ENCODE measurements at places on chromosomes 16 and 17. TPM values are rescaled to one million over a fixed set of nuclear protein-coding genes. Genes with fewer than 3 reads are reported as not detected.

Gene TMEM256
- 35.3 TPM for total RNA-seq

Gene HNF1B
- total RNA-seq: not detected

Gene USP43
- total RNA-seq: not detected

Gene HOXB4
- 1.9 TPM for total RNA-seq

Gene ATP2A1
- under 0.01 TPM for total RNA-seq

Gene CARD14
- total RNA-seq: not detected

Gene FSCN2
- total RNA-seq: 0.28 TPM

Gene TBC1D3
- not detected for total RNA-seq

Gene GRB7
- total RNA-seq: 0.18 TPM

Gene SAMD14
- 1.4 TPM for total RNA-seq

DNA sequence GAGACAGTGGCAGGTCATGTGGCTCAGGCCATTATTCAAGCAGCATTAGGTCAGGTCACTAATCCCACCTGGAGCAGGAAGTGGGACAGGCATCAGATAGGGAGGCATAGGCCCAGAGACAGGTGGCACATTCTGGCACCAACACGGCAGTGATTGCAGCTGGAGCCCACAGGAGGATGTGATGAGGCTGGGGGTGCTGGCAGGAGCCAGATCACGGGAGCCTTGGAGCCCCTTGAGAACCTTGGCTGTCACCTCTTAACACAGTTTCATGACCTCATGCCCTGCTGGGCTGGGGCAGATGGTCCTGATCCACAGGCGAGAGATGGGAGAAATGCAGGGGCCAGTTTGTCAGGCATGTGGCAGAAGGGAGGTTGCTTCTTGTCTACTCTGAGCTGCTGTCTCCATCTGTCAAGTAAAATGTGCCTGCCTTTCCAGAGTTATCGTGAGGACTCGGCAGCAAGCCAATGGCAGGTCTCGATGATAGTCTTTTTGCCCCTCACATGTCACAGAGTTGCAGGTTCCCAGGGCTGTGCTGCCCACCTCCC lies 109.6 kb downstream of the CLEC16A start:
- no peak overlapping the region for H3K27ac ChIP-seq
- peaks cover 20% of the 10 kb centered on the region for H3K36me3 ChIP-seq
- no peak for DNase-seq
- no peaks in the 10 kb centered on the region for H3K27me3 ChIP-seq

GRCh38 chr16:17451843-17452242 lies 18.9 kb downstream of the XYLT1 start:
- H3K27me3 ChIP-seq: no peaks in the 10 kb centered on the region
- no peak for DNase-seq
- no peak overlapping the region for H3K27ac ChIP-seq
- H3K4me1 ChIP-seq: peaks cover 2% of the 10 kb centered on the region
- H3K36me3 ChIP-seq: no peaks in the 10 kb centered on the region

DNA sequence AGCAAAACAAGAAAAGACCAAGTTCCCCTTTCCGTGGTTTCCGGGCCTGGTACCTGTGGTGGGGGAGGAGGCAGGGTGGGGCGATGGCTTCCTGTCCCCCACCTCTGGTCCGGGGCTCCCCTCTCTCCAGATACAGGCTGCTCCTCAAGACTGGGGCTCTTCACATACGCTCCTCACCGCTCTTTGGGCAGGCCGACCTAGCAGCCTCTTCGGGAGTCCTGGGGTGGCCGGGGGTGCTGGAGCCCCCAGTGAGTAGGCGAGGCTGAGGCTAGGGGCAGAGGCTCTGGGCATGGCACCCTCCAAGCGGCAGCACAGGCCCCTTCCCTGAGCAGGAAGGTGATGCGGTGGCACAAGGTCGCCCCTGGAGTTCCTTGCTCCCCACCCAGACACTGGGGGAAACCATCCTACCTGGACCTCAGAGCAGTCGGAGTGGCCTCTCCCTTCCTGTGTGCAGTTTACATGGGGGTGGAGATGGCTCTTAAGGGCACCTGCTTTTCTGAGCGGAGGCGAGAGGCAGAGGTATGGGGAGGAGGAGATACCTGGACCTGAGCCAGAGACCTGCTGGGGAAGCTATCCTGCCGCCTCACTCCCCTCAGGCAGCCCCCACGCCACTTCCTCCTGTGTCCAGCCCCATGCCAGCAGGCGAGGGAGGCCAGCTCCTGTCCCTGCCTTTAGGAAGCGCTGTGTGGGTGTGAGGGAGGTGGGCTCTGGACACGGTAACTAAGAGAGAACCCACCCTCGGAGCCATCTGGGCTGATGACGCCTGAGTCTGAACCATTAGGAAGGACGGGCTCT lies 891 bp downstream of the CORO1A start:
- H3K27me3 ChIP-seq: no peaks in the 10 kb centered on the region
- H3K4me1 ChIP-seq: peaks cover 2% of the 10 kb centered on the region
- H3K4me3 ChIP-seq: no peak overlapping the region
- no peak for DNase-seq
- H3K27ac ChIP-seq: no peak overlapping the region

DNA sequence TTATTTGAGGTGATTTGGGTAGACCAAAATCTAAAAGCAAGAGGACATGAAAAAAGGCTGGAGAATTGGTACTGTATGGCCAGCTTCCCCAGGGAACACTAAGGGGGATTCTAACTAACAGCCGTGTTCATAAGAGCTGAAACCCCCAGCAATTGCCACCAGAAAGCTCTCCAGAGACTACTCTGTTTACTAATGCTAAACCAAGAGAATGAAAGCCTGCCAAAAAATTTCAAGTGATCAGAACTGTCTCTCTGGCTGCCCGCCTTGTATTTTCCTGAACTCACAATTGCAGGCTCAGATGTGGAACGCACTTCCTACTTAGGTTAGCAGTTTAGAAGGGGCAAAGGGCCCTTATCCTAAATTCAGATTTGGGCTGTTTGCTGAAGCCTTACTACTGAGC lies 24.1 kb downstream of the MYH10 start:
- no peak for DNase-seq
- H3K36me3 ChIP-seq: peaks cover 3% of the 10 kb centered on the region
- H3K4me1 ChIP-seq: peaks cover 9% of the 10 kb centered on the region
- H3K27ac ChIP-seq: no peak overlapping the region
- H3K27me3 ChIP-seq: no peaks in the 10 kb centered on the region

DNA sequence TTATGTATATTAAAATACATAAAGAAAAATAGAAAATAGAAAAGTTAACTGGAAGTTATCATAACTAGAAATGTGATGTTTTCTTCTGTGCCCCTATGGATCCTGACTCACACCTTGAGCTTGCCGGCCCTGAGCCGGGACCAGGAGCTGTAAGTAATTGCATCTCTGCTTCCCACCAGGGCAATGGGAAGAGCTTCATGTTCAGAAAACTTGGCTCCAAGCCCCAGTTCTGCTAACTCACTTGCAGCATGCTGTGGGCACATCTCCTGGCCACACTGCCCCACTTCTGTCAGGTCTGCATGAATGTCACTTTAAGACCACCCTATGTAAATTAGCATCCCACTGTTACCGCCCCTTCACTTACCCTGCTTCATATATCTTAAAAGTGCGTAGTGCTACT lies 37.2 kb downstream of the GNAO1 start:
- no peaks in the 10 kb centered on the region for H3K4me1 ChIP-seq
- H3K36me3 ChIP-seq: no peaks in the 10 kb centered on the region
- no peak overlapping the region for H3K4me3 ChIP-seq
- no peak for DNase-seq
- H3K27me3 ChIP-seq: no peaks in the 10 kb centered on the region
- no peak overlapping the region for H3K27ac ChIP-seq

GRCh38 chr16:30369091-30369937 lies 980 bp downstream of the TBC1D10B start:
- no peak for DNase-seq
- peaks cover 14% of the 10 kb centered on the region for H3K36me3 ChIP-seq
- H3K27ac ChIP-seq: peak overlapping the region; percentile 82
- peak overlapping the region; percentile 86 for H3K4me3 ChIP-seq
- peaks cover 3% of the 10 kb centered on the region for H3K4me1 ChIP-seq

DNA sequence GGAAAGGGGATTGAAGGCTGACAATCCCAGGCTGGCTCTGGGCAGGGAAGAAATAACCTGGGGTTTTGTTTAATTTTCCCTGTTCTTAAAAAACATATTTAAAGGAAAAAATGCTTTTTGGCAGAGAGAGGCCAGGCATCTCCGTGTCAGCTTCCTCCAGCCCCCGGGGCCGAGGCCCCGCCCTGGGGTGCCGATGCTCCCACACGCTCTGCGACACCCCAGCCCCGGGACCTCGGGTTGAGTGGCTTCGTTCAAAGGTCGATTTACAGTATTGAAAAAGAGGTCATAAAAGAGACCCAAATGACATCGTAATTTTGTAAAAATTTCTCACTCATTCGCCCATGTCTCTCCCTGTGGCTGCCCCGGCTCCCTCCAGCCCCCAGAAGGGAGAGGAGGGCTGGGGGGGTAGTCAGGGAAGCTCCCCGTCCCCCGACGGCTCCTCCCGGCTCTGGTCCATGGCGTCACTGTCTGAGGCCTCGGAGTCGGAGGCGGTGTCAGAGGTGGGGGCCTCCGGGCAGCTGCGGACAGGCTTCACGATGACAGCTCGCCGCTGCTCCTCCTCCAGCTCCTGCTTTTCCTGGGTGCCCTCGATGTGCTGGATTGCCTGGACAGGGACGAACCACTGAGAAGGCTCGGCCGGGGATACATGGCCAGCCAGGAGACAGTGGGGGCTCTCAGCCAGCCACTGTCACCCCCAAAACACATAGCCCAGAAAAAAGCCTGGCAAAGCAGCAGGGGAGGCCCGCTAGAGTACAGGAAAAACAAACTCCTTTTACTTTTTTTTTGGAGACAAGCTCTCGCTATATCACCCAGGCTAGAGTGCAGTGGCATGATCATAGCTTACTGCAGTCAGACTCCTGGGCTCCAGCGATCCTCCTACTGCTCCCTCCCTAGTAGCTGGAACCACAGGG lies 14.9 kb downstream of the TFAP4 start:
- H3K36me3 ChIP-seq: peaks cover 11% of the 10 kb centered on the region
- no peak overlapping the region for H3K4me3 ChIP-seq
- H3K4me1 ChIP-seq: no peaks in the 10 kb centered on the region
- no peaks in the 10 kb centered on the region for H3K27me3 ChIP-seq
- H3K27ac ChIP-seq: no peak overlapping the region
- DNase-seq: no peak

GRCh38 chr17:15133143-15133542 lies 132.0 kb downstream of the PMP22 start:
- H3K36me3 ChIP-seq: no peaks in the 10 kb centered on the region
- H3K27ac ChIP-seq: no peak overlapping the region
- H3K27me3 ChIP-seq: peaks cover 1% of the 10 kb centered on the region
- H3K4me1 ChIP-seq: no peaks in the 10 kb centered on the region
- no peak for DNase-seq

- no peak overlapping the region for H3K4me3 ChIP-seq
- H3K36me3 ChIP-seq: no peaks in the 10 kb centered on the region
- H3K27me3 ChIP-seq: no peaks in the 10 kb centered on the region
- peak; percentile 71 for DNase-seq
Observed at GRCh38 chr17:43536236-43536992, 9.7 kb downstream of the ETV4 start.

DNA sequence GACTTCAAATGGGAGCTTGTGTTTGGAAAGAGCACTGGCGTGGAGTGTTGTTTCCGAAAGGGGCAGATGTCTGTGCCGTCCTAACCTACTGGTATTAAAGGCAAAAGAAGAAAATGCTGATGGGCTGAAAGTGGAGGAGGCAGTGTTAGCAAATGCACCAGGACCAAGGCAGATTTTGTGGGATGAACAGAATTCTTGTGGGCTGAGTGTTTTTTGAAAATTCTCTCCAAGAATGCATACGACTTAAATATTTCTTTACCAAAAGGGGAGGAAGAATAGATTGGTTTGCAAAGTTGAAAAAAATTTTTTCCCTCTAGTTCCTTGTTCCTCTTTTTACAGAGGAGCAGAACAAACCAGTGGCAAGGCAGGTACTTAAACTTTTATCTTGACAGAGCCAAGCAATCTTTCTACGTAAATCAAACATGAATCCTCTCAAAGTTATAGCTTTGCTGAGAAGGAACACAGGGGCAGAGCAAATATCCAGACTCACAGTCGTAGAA lies 16.8 kb downstream of the MARCHF10 start:
- DNase-seq: peak; percentile 95
- H3K36me3 ChIP-seq: no peaks in the 10 kb centered on the region
- H3K27ac ChIP-seq: peak overlapping the region; percentile 71
- H3K27me3 ChIP-seq: no peaks in the 10 kb centered on the region
- peaks cover 14% of the 10 kb centered on the region for H3K4me1 ChIP-seq
- peak overlapping the region; percentile 22 for H3K4me3 ChIP-seq

- no peaks in the 10 kb centered on the region for H3K36me3 ChIP-seq
- H3K4me1 ChIP-seq: peaks cover 2% of the 10 kb centered on the region
- no peak for DNase-seq
- H3K27me3 ChIP-seq: no peaks in the 10 kb centered on the region
Observed at GRCh38 chr16:81558444-81559175, 114.0 kb downstream of the CMIP start.

GRCh38 chr16:52932321-52932720 lies 120.4 kb downstream of the CHD9NB start:
- DNase-seq: no peak
- no peaks in the 10 kb centered on the region for H3K27me3 ChIP-seq
- H3K36me3 ChIP-seq: no peaks in the 10 kb centered on the region
- no peaks in the 10 kb centered on the region for H3K4me1 ChIP-seq
- H3K27ac ChIP-seq: no peak overlapping the region

GRCh38 chr17:17560975-17561374 lies 30.5 kb downstream of the PEMT start:
- DNase-seq: no peak
- H3K4me3 ChIP-seq: no peak overlapping the region
- no peaks in the 10 kb centered on the region for H3K4me1 ChIP-seq

GRCh38 chr17:58200024-58200633 lies 7.6 kb downstream of the EPX start:
- H3K27me3 ChIP-seq: peaks cover 12% of the 10 kb centered on the region
- no peaks in the 10 kb centered on the region for H3K4me1 ChIP-seq
- H3K27ac ChIP-seq: no peak overlapping the region

DNA sequence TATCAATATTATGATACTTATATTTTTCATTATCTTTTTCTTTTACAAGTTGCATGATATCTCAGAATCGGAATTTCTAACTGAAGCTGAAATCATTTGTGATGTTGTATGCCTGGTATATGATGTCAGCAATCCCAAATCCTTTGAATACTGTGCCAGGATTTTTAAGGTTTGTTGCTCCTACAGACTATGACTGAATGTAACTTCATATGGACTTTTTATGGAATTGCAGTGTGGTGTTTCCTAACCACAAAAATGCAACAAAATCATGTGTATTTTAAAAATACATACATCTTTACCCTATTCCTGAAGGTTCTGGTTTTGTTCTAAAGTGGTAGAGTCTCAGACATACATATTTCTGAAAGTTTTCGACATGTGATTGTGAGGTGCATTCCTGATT lies 58.8 kb upstream of the RHBDL3 start:
- H3K36me3 ChIP-seq: peaks cover 8% of the 10 kb centered on the region
- H3K27ac ChIP-seq: no peak overlapping the region
- no peak overlapping the region for H3K4me3 ChIP-seq
- DNase-seq: peak; percentile 91
- peaks cover 14% of the 10 kb centered on the region for H3K4me1 ChIP-seq

GRCh38 chr16:79286646-79287423 lies 313.7 kb downstream of the MAF start:
- H3K4me1 ChIP-seq: no peaks in the 10 kb centered on the region
- H3K27ac ChIP-seq: no peak overlapping the region
- H3K4me3 ChIP-seq: no peak overlapping the region
- no peaks in the 10 kb centered on the region for H3K27me3 ChIP-seq
- no peaks in the 10 kb centered on the region for H3K36me3 ChIP-seq
- no peak for DNase-seq
